Stimulated activated CD8-positive, alpha-beta memory T cell treated with anti-CD3 and anti-CD28 coated beads, Interleukin-4, amount 100 ng/mL, for 1 hour (primary cell): ENCODE measurements at places on chromosomes 2 and 18.

- DNase-seq, result no peak
These were observed 548.0 kb upstream of the SALL3 start for GRCh38 chr18:78431606-78432005.

GRCh38 chr2:38592951-38593350, 9.8 kb downstream of the HNRNPLL start:
- DNase-seq, result no peak

DNA sequence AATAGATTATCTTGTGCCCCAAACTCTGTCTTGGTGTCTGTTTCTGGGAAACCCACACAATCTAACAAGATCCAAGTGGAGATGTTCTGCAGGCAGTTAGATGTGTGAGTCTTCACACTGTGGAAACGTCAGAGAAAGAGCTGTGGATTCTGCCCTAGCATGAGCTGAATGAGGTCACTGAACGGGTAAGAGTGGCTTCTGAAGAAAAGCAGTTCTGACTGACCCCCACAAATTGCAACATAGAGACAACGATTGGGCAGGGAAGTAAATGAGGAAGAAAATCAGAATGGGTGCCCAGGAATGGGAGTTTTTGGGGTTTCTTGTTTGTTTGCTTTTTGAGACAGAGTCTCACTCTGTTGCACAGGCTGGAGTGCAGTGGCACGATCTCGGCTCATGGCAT, 12.9 kb upstream of the RPL37A start:
- DNase-seq, result no peak

- no peak for DNase-seq
These were observed 1241.1 kb upstream of the ZEB2 start for GRCh38 chr2:145760781-145761649.

GRCh38 chr18:396556-396955, 103.9 kb downstream of the COLEC12 start:
- no peak for DNase-seq

DNA sequence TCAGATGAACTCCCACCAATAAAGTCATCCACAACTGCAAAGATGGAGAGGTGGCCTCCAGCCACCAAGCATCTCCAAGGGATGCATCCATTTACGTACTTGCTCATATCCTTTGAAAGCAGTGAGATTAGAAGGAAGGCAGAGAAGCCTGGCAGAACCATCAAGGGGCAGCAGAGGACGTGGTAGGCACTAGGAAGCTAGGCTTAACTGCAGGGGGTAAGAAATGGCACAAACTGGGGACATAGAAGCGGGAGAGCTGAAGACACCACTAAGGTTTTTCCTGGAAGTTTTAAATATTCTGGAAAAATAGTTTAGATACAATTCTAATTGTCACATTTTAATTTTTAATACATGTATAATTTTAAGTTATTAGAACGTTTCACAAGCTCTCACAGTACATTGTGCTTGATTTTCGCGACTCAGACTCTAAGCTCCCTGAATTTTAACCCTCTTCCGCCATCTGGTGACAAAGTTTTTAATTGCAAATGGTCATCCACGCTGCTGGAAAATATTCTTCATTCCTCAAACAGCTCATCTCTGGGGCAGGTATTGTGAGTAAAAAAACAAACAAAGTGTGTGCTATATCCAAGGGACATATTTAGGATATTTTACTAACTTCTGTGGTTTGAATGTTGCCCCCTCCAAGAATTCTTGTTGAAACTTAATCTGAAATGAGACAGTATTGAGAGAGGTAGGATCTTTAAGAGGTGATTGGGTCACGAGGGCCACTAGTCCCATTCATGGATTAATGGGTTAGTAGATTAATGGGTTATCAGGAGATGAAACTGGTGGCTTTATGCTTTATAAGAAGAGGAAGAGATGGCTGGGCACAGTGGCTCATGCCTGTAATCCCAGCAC, 1.6 kb upstream of the PSTPIP2 start:
- peak; percentile 24 for DNase-seq

GRCh38 chr18:52489396-52490306, 149.7 kb downstream of the DCC start:
- no peak for DNase-seq

DNA sequence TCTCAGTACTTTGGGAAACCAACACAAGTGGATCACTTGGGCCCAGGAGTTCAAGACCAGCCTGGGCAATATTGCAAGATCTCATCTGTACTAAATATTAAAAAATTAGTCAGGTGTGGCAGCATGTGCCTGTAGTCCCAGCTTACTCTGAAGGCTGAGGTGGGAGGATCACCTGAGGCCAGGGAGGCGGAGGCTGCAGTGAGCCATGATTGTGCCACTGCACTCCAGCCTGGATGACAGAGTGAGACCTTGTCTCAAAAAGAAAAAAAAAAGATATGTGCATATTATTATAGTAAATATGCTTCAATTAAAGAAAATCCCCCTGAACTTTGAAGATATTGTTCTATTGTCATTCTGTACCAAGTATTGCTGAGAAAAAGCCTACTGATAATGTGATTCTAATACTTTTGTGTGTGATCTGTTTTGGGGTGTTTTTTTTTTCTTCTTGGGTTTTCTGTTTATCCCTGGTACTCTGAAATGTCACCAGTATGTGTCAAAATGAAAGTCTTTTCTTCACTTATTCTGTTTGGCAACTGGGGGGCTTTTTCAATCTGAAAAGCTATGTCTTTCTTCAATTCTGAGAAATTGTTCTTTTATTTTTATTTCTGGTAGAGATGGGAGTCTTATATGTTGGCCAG, 13.2 kb downstream of the NEURL3 start:
- DNase-seq, result no peak

- no peak for DNase-seq
These were observed 76.4 kb downstream of the SRD5A2 start for GRCh38 chr2:31504311-31504710.

DNA sequence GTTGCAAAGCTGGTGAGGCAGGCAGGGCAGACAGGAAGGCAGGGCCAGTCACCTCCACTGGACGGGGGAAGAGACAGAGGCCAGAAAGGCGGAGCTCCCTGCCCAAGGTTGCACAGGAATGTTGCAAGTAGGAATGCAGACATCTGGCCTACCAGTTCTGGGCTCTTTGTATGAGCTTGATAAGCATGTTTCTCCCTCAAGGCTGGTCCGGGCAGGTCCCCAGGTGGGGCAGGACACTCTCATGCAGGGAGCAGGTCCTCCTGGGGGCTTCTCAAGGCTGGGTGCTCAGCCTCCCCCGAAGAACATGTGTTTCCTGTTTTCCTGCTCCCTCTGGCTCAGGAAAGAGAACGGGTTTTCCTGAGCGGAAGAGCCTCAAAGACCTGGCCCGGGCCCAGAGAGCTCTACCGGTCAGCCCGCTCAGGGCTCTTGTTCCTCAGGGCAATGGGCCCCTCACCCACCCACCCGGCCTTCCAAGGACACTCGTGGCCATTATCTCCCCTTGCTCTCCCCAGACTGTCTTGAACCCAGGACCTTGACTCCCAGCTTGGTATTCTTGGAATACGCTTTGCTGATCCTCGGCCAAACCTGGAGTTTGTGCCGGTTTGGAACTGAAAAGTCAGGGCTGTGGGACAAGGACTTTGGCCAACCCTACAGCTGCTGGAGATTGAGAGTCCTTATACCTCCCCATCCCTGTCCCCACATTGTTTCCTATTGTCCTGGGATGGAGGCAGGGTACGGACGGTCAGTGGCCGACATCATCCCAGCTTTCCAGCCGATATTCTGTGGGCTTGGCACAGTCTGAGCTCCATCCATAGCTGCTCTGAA, 87.7 kb upstream of the HAAO start:
- DNase-seq, result no peak

- no peak for DNase-seq
These were observed 60.1 kb downstream of the PIGN start for GRCh38 chr18:62126737-62127136.

GRCh38 chr2:113077921-113078320, 10.2 kb downstream of the IL1F10 start:
- no peak for DNase-seq

- no peak for DNase-seq
These were observed 568 bp downstream of the ARL5A start for GRCh38 chr2:151827564-151828142.

DNA sequence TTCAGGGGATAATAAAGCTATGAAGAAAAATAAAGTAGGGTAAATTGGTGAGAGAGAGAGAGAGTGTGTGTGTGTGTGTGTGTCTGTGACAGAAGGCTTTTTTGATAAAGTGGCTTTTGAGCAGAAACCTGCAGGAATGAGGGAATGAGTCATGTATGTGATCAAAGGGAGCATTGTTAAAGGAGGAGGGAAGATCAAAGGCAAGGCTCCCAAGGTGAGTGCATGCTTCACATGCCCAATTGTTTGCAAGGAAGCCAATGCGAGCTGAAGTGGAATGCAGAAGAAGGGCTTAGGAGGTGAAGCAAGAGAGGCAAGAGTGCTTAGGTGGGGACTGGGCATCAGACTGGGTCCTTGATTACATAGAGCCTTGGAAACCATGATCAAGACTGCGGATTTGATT, 96.8 kb downstream of the DNAH6 start:
- no peak for DNase-seq

DNA sequence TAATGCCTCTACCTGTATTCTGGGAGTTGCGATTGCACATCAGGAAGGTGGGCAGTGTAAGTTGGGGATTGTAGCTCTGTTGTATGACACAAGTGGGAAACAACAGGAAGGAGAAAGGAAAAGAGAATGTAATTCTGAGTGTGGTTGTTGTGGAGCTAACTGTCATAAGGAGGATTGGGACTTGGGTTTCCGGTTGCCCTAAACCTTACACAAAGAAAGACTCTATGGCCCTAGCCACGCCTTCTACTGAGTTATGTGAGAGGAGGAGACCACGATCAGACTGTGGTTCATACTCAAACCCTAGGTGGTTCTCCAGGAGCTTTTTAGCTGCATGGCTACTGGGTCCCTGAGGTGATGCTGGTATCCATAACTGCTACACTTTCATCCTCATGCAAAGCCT, 86.5 kb downstream of the TANC1 start:
- DNase-seq, result no peak

GRCh38 chr2:3325458-3326181, 52.0 kb downstream of the EIPR1 start:
- DNase-seq, result no peak

- no peak for DNase-seq
These were observed 20.7 kb downstream of the TOGARAM2 start for GRCh38 chr2:29001806-29002205.

DNA sequence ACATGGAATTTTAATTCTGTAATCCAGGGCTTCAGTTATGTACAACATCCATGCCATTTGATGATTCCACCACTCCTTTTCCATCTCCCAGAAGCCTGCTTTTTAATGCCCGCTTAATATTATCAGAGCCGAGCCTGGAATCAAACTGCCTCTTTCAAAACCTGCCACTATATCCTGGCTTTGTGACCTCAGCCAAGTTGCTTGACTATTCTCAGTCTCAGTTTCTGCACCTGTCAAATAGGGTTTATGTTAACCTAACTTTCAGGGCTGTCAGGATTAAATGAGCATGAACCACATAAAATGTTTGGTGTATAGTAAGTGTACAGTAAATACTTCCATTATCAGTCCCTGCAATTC, 108.7 kb downstream of the XRCC5 start:
- DNase-seq, result no peak

GRCh38 chr2:137173463-137173862, 408.1 kb downstream of the THSD7B start:
- no peak for DNase-seq

GRCh38 chr2:170743530-170744239, 26.5 kb upstream of the ERICH2 start:
- no peak for DNase-seq

DNA sequence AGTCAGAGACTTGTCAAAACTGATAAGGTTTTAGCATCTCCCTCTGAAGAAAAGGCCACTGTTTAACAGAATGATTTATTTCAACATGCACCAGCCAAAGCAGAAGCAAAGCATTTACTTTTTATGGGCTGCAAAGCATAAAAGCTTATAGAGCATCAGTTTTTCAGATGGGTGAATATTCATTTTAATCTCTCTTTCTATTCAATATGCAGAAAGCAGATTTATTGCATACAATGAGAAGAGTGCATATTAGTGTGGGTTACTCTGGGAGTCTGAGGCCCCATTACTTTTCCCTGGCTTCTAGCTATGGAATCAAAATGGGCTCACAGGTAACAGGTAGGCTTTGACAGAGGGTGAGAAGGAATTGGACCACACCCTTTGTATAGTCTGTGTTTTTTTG, 9.0 kb downstream of the PTPRM start:
- DNase-seq, result no peak

GRCh38 chr2:169716238-169716886, 17.3 kb upstream of the KLHL23 start:
- DNase-seq, result no peak

GRCh38 chr2:105257981-105258380, 16.4 kb downstream of the GPR45 start:
- no peak for DNase-seq

DNA sequence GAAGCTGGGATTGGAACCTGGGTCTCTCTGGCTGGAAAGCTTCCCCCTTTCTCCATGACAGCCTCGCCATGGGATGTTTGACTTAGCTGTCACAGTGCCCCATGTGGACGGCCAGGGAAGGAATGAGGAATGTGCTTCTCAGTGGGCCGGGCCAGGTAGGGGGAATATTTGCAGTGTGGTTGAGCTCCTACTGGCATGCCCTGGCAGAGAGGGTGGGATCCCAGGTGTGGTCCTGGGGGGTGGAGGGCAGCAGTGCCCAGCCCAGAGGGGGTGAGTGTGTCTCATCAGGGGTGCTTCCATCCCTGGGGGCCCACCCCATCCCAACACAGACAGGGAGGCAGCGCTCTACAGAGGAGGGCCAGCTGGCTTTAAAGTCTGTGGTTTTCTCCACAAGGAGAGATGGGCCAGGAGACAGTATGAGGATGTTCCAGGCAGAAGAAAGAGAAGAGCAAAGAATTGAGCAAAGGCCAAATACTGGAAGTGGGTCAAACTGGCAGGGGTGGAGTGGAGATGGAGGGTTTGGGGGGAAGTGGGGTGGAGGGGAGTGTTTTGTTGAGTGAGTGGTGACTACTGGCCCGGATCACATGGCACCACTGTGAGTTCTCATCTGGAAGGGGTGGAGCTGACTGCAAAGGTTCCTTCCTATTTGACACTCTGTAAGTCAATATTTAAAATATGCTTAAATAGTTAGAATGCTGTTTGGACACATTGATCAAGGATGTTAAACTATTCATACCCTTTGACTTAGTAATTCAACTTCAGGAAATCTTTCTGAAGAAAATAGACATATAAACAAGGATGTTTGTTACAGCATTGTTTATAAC, 94.0 kb downstream of the MYCN start:
- DNase-seq, result no peak

GRCh38 chr2:225462945-225463344, 63.4 kb downstream of the NYAP2 start:
- no peak for DNase-seq

- DNase-seq, result no peak
These were observed 223.3 kb downstream of the METTL4 start for GRCh38 chr18:2348003-2348402.

GRCh38 chr2:165871025-165871424, 77.0 kb upstream of the GALNT3 start:
- DNase-seq, result no peak

- DNase-seq, result no peak
These were observed 26.7 kb upstream of the ALPP start for GRCh38 chr2:232351686-232352510.

GRCh38 chr2:170425281-170425751, 247.4 kb downstream of the MYO3B start:
- DNase-seq, result no peak

- no peak for DNase-seq
These were observed 105.8 kb upstream of the DNAJC10 start for GRCh38 chr2:182610231-182610630.
